ENCODE measurements at places on chromosomes 2 and 18. TPM values are rescaled to one million over a fixed set of nuclear protein-coding genes. Genes with fewer than 3 reads are reported as not detected.

Gene GPBAR1
- 0.60 TPM for total RNA-seq

Gene KCNS3
- total RNA-seq = 2.4 TPM

Gene IKZF2
- 0.46 TPM for total RNA-seq

Gene FTCDNL1
- total RNA-seq = 0.27 TPM

Gene POTEC
- not detected for total RNA-seq

Gene FZD7
- total RNA-seq = 0.29 TPM

Gene SAG
- total RNA-seq = not detected

All from endothelial cell of umbilical vein (primary cell).